ENCODE measurements at places on chromosomes 3 and 15.

GRCh38 chr15:87711026-87711425, 545.5 kb downstream of the NTRK3 start:
- no peak for DNase-seq

- DNase-seq, result peak; percentile 92
These were observed 36.2 kb downstream of the MASP1 start for GRCh38 chr3:187255314-187255713.

- no peak for DNase-seq
These were observed 44.5 kb downstream of the RIOX2 start for GRCh38 chr3:97927704-97928103.

DNA sequence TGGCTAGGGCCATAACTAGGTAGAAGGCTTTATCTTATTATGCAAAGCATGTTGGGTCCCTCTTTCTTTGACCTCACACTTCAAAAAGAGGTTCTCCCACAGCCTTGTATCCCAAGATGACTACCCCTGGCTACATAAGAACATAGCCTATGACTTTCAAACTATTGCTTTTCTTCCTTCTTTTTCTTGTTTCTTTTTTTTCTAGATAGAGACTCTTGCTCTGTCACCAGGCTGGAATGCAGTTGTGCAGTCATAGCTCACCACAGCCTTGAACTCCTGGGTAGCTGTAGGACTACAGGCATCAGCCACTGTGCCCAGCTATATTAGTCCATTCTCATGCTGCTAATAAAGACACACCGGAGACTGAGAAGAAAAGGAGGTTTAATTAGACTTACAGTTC, 47.2 kb downstream of the DIPK2A start:
- no peak for DNase-seq

- no peak for DNase-seq
These were observed 42.7 kb upstream of the AP4E1 start for GRCh38 chr15:50865515-50866353.

DNA sequence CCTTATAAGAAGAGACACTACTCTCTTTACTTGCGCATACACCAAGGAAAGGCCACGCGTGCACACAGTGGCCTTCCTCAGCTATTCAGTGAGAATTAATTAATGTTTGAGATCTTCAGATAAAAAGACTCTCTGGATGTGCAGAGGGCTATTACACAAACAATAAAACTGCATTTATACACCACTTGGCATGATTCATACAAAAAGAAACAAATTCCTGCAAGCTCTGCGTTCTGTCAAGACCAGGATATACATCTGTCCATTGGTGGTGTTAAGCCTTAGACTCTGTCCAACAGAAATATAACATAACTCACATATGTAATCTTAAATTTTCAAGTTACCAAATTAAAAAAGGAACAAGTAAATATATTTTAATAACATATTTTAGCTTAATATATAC, 55.2 kb upstream of the TSC22D2 start:
- DNase-seq, result no peak

DNA sequence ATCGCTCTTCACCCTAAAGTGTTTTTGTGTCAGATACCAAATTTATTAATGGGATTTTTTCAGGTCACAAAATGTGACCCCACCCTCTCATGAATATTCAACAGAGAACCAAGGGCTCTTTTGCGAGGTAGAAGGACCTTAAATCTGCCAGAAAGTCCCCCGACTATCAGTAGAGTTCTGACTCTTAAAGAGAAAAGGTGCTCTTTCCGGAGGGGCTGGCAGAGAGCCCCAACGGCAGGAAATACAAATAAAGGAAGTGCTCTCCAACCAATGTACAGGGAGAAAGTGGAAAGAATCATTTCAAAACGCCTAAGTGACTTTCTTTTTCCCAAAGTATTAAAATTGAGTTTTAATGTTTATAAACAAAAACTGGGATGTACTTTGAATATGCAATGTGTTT, 517.2 kb downstream of the FOXP1 start:
- no peak for DNase-seq

DNA sequence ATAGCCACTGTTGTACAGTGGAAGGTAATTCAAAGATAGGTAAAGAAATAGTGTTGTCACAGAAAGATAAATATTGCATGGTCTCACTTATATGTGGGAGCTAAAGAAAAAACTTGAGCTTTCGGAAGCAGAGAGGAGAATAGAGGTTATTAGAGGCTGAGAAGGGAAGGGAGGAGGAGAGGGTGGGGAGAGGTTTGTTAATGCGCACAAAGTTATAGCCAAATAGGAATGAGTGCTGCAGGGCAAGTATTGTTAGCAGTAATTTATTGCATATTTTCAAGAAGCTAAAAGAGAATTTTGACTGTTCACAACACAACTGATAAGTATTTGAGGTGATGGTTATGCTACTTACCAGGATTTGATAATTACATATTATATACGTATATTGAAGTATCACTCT, 154.2 kb downstream of the GABRG3 start:
- DNase-seq, result no peak

DNA sequence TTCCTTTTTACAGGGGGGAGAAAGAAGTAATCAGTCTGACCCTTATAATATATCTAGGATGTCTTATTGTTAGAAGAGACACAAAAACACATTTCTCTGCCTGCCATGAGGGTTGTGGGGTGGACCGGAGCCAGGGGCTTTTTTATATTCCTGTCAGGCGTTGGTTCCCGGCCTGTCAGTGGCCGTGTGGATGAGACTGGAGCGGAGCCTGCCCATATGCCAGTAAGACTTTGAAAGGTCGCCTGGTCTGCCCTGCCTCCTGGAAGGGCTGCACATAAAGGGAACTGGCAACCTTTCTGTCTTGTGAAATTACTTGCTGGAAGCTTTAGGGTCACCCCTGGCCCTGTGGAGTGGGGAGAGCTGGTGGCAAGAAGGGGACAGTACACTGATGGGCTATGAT, 34.7 kb downstream of the MAP3K13 start:
- peak; percentile 86 for DNase-seq

GRCh38 chr3:130527426-130527825, 10.4 kb downstream of the COL6A6 start:
- DNase-seq, result no peak
